ENCODE measurements at places on chromosomes 3 and 15.

DNA sequence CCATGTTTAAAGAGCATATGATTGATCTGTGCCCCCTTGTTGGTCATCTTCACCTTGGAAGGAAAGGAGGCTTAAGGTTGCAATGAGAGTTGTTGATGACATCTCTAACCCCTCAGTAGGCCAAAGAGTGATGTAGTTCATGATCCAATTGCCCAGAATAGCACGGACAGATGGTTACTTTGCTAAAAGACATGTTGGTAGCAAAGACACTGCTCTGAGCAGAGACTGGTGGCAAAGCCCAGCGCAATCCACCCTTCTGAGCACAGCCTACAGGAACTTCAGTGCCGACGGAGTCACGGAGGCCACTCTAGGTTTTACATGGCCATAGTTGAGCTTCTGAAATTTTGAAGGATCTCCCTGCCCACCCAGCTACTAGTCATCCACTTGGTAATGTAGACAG, 21.8 kb downstream of the FBXO45 start:
- no peak for DNase-seq

DNA sequence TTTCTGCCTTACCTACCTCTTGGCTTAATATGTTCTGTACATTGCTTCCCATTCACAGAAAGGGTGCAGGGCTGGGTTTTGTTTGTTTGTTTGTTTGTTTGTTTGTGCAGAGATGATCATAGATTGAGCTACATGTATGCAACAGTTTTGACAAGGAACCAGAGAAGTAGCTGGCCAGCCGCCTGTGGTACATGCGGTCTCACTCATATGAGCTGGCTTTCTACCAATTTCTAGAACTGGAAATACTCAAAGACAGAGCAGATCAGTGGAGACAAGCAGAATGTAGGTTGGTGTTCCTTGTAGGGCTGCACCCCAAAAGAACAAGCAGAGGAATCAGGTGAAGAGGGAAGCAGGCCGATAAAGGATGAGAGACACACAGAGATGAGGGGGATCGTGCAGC, 502.7 kb downstream of the SOX2 start:
- DNase-seq = no peak

DNA sequence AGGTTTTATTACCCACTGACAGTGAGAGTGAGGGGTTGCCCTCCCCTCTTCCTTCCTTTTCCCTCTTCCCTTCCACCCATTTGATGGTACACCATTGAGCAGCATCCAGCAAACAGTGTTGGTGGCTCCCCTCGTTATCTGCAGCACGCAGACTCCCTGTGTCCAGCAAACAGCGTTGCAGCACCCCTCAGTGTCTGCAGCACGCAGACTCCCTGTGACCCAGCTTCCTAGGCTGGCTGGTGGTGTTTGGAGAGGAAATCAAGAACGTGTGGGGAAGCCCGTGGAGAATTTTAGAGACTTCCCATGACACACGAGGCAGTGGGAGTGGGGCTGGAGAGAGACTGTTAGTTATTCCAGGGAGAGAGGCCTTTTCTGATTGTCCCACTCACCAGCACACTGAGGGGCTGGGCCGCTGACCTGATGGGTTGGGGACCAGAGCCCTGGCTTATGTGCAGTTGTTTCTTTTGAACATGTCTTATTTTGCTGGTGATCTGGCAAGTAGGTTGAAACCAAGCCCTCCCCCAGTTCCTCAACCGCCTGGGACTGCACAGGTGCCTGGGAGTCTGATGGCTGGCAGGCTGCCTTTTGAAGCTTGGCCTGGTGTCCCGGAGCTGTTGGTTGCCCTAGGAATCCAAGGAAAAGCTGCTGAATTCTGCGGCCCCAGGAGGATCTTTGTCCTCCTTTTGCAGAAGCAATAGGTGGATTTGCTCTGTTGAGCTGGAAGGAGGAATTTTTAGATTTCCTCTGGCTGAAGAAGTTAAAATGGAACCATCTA, 19.0 kb downstream of the APBA2 start:
- no peak for DNase-seq

DNA sequence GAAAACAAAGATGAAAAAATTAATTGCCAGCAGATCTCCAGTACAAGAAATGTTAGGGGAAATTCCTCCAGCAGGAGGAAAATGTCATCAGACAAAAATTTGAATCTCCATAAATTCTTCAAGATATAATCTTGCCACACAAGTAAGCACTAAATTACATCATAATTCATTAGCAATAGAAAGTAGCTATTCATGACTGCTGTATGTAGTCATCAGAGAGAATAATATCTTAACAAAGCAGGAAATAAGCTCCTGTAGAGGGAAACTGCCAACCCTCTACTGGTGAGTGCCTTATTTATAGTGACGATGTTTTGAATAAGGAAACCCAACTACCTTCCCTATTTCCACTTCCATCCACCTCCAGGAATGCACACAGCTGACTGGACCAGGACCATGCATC, 15.8 kb upstream of the SLC27A2 start:
- DNase-seq = no peak

- DNase-seq = no peak
Observed at GRCh38 chr3:134623615-134624245, 27.1 kb downstream of the KY start.

GRCh38 chr3:69490235-69490634, 104.3 kb upstream of the FRMD4B start:
- no peak for DNase-seq

All from NCI-H1092 treated with DMSO at 0.1 percent for 48 hours (cell line).